Smooth muscle cell of the brain vasculature (primary cell): ENCODE measurements at places on chromosomes 7 and 10.

GRCh38 chr10:23391821-23392220 is 47.1 kb upstream of the OTUD1 start:
- no peak for DNase-seq

GRCh38 chr7:10034843-10035556 is 938.7 kb upstream of the PHF14 start:
- no peak for DNase-seq

GRCh38 chr10:45071043-45071813 is 70.5 kb downstream of the ZNF22 start:
- no peak for DNase-seq

DNA sequence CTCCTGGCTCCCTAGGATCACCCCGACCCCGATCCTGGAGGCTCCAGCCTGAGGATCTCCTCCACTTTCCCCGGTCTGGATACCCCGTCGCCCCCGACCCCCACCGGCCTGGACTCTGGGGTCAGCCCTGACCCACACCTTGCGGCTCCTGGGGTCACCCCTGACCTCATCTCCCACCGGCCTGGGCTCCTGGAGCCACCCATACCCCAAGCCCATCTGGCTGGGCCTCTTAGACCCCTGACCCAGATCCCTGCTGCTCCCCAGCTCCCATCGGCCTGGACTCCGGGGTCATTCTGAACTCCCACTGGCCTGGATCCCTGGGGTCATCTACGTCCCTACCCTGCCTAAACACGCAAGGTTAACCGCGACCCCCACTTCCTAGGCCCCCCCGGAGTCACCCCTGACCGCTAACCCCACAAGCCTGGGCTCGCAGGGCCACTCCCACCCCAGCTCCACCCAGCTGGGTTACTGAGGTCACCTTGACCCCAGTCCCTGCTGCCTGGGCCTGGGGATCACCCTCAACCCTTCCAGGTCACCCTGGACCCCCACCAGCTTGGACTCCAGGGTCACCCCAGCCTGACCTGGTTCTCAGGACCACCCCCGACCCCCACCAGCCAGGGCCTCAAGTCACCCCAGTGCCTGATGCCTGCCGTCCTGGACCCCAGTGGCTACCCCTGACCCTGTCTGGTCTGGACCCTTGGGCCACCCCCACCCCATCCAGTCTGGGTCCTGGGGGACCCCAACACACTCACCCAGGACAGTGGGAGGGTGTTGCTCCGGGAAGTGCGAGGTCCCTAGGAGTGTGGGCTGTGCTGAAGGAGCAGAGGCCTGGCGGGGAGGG is 1.2 kb downstream of the FOXK1 start:
- no peak for DNase-seq

DNA sequence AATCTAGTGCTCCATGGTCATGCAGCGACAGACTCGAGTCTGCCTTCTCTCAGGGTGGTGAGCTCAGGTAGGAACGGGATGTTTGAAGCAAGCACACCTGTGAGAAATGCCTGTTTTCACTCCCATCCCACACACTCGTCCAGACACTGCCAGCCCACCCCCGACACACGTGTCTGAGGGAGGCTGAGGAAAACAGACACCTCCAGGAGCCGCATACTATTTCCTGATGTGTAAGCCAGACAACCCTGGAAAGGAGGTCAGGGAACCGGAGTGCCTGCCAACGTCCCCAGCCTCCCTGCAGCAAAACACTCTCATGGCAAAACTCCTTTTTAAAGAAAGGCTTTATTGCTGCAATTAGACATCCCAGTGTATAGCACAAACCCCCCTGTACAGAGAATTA is 80.2 kb downstream of the ALOX5 start:
- no peak for DNase-seq

DNA sequence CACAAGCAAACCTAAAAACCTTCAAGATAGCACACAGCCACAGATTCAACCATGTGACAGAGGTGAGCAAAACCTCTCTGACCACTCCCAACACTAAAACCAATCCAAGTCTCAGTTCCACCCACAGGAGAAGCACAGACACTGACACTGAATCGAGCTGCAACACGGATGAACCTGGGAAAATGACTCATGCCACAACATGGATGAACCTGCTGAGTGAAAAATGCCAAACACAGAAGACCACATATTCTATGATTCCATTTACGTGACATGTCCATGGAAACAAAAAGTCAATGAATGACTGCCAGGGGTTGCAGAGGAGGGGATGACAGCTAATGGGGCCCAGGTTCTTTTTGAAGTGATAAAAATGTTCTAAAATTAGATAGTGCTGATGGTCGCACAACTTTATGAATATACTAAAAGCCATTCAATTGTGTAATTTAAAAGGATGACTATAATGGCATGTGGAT is 22.0 kb downstream of the CYTH3 start:
- no peak for DNase-seq
